Upper lobe of right lung (tissue), 1 donor: ENCODE measurements at places on chromosomes 5 and 9. TPM values are rescaled to one million over a fixed set of nuclear protein-coding genes. Genes with fewer than 3 reads are reported as not detected.

GRCh38 chr5:60649288-60649917 is 50.6 kb downstream of the DEPDC1B start:
- H3K36me3 ChIP-seq = no peaks in the 10 kb centered on the region
- H3K27me3 ChIP-seq = no peaks in the 10 kb centered on the region
- no peaks in the 10 kb centered on the region for H3K4me1 ChIP-seq
- no peak overlapping the region for H3K4me3 ChIP-seq

DNA sequence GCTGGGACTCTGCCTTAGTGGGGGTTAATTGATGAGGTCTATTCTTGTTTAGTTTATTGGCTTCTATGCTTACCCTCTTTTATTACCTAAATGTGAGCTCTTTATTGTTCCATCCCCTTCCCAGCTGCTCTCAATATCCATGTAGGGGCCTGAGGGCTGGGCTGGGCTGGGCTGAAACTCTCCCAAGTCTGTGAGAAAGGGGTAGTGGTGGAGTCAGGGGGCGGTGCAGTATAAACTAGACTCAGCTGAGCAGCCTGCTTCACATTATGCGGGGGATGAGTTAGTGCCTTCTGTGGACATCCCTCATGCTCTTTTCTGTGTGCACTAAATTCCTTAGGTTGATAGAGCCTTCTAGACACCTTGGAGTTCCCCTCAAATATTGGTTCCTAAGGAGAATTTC is 451.8 kb upstream of the PTGER4 start:
- no peaks in the 10 kb centered on the region for H3K36me3 ChIP-seq
- H3K27me3 ChIP-seq = no peaks in the 10 kb centered on the region
- no peak for DNase-seq

- H3K36me3 ChIP-seq = no peaks in the 10 kb centered on the region
- H3K27ac ChIP-seq = no peak overlapping the region
- no peaks in the 10 kb centered on the region for H3K4me1 ChIP-seq
- H3K27me3 ChIP-seq = no peaks in the 10 kb centered on the region
- no peak for DNase-seq
These were observed 467.6 kb downstream of the ARHGEF28 start for GRCh38 chr5:74093561-74093960.

DNA sequence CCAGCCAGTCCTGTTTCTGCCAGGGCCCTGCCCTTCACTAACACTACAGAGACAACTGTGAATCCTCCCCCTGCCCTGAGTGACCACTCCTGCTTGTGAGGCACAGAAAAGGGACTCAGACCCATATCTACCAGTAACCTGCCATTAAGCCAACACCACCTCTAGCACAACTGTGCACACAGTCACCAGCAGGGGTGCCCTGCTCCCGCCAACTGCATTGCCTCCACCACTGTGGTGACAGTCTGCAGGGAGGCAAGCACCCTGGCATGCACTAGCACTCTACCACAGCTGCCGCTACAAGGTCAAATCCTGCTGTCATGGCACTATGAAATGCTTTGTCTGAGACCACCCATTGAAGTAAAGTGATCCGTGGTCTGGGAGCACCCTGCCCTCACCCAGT is 1028.5 kb upstream of the CDH9 start:
- H3K27me3 ChIP-seq = no peaks in the 10 kb centered on the region
- H3K36me3 ChIP-seq = no peaks in the 10 kb centered on the region
- no peak overlapping the region for H3K4me3 ChIP-seq
- DNase-seq = no peak
- no peaks in the 10 kb centered on the region for H3K4me1 ChIP-seq
- no peak overlapping the region for H3K27ac ChIP-seq

The RPL35 gene
- total RNA-seq = 794 TPM

DNA sequence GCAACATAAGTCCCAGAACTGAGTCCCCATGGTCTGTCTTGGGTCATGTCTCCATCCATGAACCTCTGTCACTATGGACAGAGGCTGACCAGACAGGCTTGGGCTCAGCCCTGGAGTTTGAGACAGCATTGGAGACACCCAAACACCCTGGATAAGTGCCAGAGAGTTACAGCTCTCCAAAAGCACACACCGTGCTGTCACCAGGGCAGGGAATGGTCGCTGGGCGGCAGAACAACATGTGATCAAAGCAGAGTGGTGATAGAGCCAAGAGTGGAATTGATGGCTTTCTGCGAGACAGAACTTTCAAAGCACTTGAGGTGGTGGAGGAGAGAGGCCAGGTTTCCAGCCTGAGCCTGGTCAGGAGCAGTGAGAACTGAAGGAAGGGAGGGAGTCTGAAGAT is 50.1 kb downstream of the DRD1 start:
- no peak overlapping the region for H3K4me3 ChIP-seq
- no peaks in the 10 kb centered on the region for H3K27me3 ChIP-seq
- H3K4me1 ChIP-seq = no peaks in the 10 kb centered on the region
- H3K36me3 ChIP-seq = no peaks in the 10 kb centered on the region
- H3K27ac ChIP-seq = no peak overlapping the region
- no peak for DNase-seq

- no peak for DNase-seq
- H3K4me1 ChIP-seq = no peaks in the 10 kb centered on the region
- no peak overlapping the region for H3K4me3 ChIP-seq
- no peaks in the 10 kb centered on the region for H3K27me3 ChIP-seq
These were observed 68.4 kb upstream of the ZFR start for GRCh38 chr5:32512926-32513325.

DNA sequence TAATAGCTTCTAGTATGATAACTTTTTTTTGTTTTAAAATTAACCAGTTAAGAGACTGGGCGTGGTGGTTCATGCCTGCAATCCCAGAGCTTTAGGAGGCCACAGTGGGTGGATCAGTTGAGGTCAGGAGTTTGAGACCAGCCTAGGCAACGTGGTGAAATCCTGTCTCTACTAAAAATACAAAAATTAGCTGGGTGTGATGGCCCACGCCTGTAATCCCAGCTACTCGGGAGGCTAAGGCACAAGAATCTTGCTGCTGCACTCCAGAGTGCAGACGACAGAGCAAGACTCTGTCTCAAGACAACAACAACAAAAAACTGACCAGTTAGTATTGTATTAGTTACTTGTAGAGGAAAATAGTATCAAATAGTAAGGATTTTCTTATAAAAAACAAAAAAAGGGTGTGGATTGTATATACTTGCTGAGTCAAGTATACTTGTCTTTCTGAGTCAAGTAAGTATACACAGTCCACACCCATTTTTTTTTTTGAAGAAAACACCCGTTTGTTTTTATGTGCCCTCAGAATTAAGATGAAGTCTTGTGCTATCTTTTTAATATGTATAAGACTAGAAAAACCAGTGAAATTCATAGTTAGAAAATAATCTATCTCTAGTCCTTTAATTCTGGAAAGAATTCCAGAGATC is 25.3 kb downstream of the UBAP1 start:
- H3K36me3 ChIP-seq = peaks cover 12% of the 10 kb centered on the region
- no peak overlapping the region for H3K4me3 ChIP-seq
- H3K27me3 ChIP-seq = no peaks in the 10 kb centered on the region
- DNase-seq = no peak
- peaks cover 25% of the 10 kb centered on the region for H3K4me1 ChIP-seq

The NIPAL4 gene
- total RNA-seq = not detected

The SET gene
- 227 TPM for total RNA-seq

The MACIR gene
- total RNA-seq = 4.2 TPM

GRCh38 chr5:179152941-179153340 is 92.8 kb downstream of the ZNF354C start:
- H3K27ac ChIP-seq = no peak overlapping the region
- H3K36me3 ChIP-seq = no peaks in the 10 kb centered on the region
- DNase-seq = peak; percentile 57
- no peaks in the 10 kb centered on the region for H3K4me1 ChIP-seq
- H3K27me3 ChIP-seq = no peaks in the 10 kb centered on the region

DNA sequence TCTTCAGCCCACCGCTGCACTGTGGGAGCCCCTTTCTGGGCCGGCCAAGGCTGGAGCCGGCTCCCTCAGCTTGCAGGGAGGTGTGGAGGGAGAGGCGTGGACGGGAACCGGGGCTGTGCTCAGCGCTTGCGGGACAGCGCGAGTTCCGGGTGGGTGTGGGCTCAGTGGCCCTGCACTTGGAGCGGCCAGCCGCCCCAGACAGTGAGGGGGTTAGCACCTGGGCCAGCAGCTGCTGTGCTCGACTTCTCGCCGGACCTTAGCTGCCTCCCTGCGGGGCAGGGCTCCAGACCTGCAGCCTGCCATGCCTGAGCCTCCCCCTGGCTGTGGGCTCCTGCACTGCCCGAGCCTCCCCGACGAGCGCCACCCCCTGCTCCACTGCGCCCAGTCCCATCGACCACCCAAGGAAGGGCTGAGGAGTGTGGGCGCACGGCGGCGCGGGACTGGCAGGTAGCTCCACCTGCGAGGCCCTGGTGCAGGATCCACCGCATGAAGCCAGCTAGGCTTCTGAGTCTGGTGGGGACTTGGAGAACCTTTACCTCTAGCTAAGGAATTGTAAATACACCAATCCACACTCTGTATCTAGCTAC is 92.9 kb upstream of the MAST4 start:
- no peak overlapping the region for H3K27ac ChIP-seq
- H3K36me3 ChIP-seq = no peaks in the 10 kb centered on the region
- H3K4me1 ChIP-seq = no peaks in the 10 kb centered on the region
- H3K4me3 ChIP-seq = no peak overlapping the region
- no peak for DNase-seq

DNA sequence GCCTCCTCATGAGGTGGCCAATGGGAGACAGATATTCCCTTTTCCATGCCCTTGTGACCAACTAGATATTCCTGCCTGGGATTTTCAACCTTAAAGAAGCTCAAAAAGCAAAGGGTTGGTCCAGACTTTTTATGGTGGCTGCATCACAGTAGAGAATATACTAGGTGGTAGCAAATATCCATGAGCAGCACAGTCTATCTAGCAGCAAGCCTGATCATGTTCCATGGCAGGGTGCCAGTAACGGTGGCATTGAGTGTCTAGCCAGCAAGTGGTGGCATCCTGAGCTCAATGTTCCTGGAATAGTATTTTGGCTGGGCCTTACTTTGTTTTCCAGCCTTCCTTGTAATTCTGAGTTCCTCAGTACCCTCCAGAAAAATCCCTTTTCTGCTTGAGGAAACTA is 25.8 kb downstream of the CDC25C start:
- DNase-seq = no peak
- H3K4me3 ChIP-seq = no peak overlapping the region
- H3K36me3 ChIP-seq = no peaks in the 10 kb centered on the region
- no peak overlapping the region for H3K27ac ChIP-seq
- no peaks in the 10 kb centered on the region for H3K27me3 ChIP-seq

- H3K36me3 ChIP-seq = no peaks in the 10 kb centered on the region
- H3K27ac ChIP-seq = no peak overlapping the region
- DNase-seq = peak; percentile 73
These were observed 10.8 kb upstream of the IFNA2 start for GRCh38 chr9:21395778-21396717.

The CLK4 gene
- 35.4 TPM for total RNA-seq

The FCN2 gene
- not detected for total RNA-seq

- DNase-seq = no peak
- no peaks in the 10 kb centered on the region for H3K27me3 ChIP-seq
- no peak overlapping the region for H3K4me3 ChIP-seq
- no peak overlapping the region for H3K27ac ChIP-seq
- no peaks in the 10 kb centered on the region for H3K4me1 ChIP-seq
These were observed 479.7 kb downstream of the CETN3 start for GRCh38 chr5:89929834-89930233.

GRCh38 chr9:21904371-21904770 is 89.8 kb downstream of the CDKN2A start:
- no peak overlapping the region for H3K27ac ChIP-seq
- no peaks in the 10 kb centered on the region for H3K36me3 ChIP-seq
- H3K4me1 ChIP-seq = no peaks in the 10 kb centered on the region

The USP20 gene
- 21.4 TPM for total RNA-seq

DNA sequence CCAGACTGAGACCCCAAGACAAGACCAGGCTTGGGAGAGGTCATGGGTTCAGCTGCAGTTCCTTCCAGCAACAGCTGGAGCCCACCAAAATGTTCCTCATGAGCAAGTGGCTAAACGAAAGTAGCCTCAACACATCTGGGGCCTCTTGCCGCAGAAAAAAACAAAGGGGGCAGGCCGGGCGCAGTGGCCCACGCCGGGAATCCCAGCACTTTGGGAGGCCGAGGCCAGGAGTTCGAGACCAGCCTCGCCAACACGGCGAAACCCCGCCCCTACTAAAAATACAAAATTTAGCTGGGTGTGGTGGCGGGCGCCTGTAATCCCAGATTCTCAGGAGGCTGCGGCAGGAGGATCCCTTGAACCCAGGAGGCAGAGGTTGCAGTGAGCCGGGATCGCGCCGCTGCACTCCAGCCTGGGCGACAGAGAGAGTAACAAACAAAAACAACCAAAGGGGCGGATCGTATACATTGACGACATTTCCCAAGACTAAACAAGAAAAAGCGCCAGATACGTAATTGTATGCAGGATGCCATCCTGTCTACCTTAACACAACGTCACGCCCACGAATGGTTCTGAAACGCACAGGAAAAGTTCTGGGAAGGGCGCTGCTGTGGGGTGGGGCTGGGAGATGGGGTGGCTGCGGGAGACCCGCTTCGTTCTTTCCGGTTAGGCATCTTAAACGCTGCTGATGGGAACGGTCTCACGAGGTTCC is 1.7 kb downstream of the INPP5E start:
- peak overlapping the region; percentile 69 for H3K4me3 ChIP-seq
- H3K27me3 ChIP-seq = no peaks in the 10 kb centered on the region
- peaks cover 28% of the 10 kb centered on the region for H3K36me3 ChIP-seq
- peaks cover 21% of the 10 kb centered on the region for H3K4me1 ChIP-seq
- DNase-seq = no peak

- no peak overlapping the region for H3K4me3 ChIP-seq
- DNase-seq = no peak
- H3K4me1 ChIP-seq = no peaks in the 10 kb centered on the region
- no peaks in the 10 kb centered on the region for H3K36me3 ChIP-seq
- H3K27me3 ChIP-seq = peaks cover 63% of the 10 kb centered on the region
- H3K27ac ChIP-seq = no peak overlapping the region
These were observed 6.6 kb upstream of the BARHL1 start for GRCh38 chr9:132575811-132576210.

The PAPPA gene
- total RNA-seq = 2.9 TPM

- no peak overlapping the region for H3K27ac ChIP-seq
- H3K27me3 ChIP-seq = no peaks in the 10 kb centered on the region
- H3K4me3 ChIP-seq = no peak overlapping the region
- no peaks in the 10 kb centered on the region for H3K36me3 ChIP-seq
- no peaks in the 10 kb centered on the region for H3K4me1 ChIP-seq
- no peak for DNase-seq
These were observed 420.0 kb downstream of the SEMA5A start for GRCh38 chr5:9125852-9126251.

- no peak overlapping the region for H3K27ac ChIP-seq
- no peaks in the 10 kb centered on the region for H3K27me3 ChIP-seq
- DNase-seq = no peak
- H3K36me3 ChIP-seq = no peaks in the 10 kb centered on the region
These were observed 428.2 kb downstream of the IRX1 start for GRCh38 chr5:4023753-4024335.

The C9orf43 gene
- not detected for total RNA-seq

The GFM2 gene
- 16.8 TPM for total RNA-seq

- no peak overlapping the region for H3K4me3 ChIP-seq
- H3K27ac ChIP-seq = no peak overlapping the region
- peak; percentile 18 for DNase-seq
- H3K27me3 ChIP-seq = no peaks in the 10 kb centered on the region
- no peaks in the 10 kb centered on the region for H3K36me3 ChIP-seq
These were observed 175.0 kb downstream of the MACROH2A1 start for GRCh38 chr5:135223891-135224625.

The TMEM250 gene
- total RNA-seq = 30.7 TPM

The INSYN2B gene
- 0.17 TPM for total RNA-seq
